ENCODE measurements at places on chromosomes 11 and 22.

- DNase-seq, result no peak
These were observed 7.2 kb downstream of the MICAL2 start for GRCh38 chr11:12117611-12118010.

DNA sequence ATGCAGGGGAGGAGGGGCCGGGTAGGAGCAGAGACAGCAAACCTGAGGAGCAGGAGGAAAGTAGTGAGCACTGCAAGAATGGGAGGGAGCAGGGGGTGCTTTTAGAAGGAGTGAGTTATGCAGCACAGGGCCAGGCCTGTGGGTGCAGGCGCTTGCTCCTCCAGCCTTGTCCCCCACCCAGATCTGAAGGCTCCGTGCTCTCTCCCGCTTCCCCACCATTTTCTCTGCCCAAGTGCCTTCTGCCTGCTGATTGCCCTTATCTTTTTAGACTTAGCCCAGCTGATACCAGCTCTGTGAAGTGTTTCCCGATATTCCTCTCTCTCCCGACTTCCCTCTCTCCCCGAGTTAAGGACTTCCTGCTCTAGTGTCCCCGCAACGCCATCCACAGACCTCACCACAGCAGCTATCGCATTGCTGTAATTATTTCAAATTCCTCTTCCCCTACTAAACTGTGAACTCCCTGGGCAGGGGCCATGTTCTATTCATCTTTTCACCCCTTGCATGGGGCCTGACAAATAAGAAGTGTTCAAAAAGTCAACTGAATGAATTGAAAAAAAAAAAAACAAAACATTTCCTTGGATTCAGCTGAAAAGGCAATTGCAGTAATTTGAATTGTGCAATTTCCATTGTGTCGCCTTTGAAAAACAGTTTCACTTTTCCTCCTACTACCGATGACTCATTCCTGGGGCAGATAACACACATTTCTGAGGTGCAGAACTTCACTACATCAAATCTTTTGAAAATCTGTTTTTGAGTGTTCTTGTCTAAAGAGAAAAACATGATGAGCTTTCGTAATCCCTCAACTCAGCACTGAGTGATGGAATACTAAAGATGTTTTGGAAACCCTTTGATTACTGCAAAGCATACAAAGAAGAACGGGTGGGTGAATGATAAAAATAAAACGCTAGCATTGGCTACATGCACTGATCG lies 69.7 kb upstream of the BMAL1 start:
- peak; percentile 81 for DNase-seq

DNA sequence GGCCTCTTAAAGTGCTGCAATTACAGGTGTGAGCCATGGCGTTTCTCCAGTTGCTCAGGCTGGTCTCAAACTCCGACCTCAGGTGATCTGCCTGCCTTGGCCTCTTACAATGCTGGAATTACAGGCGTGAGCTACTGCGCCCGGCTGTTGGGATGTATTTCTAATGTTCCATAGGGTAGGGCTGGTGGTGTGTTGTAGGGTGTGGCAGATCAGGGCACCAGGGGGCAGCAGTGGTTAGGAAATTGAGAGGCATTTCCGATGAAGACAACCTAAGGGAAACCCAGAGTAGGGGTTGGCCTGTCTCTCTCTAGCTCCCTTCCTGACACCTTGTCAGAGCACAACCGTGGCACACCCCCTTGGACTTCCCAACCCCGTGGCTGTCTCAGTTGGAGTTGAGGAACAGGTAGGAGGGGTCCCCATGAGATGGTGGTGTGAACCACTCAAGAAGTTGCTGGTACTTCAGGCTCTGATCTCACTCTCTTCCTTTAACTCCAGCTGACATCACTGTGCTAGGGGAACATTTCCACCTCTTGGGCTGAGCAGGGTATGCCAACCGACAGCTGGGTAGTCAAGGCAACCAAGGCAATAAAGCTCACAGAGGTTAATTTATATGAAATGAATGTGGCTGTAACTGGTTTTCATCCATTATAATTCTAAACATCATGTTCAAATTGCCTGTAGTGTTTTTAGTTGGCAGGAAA lies 33.0 kb downstream of the YWHAH start:
- DNase-seq, result peak; percentile 77

DNA sequence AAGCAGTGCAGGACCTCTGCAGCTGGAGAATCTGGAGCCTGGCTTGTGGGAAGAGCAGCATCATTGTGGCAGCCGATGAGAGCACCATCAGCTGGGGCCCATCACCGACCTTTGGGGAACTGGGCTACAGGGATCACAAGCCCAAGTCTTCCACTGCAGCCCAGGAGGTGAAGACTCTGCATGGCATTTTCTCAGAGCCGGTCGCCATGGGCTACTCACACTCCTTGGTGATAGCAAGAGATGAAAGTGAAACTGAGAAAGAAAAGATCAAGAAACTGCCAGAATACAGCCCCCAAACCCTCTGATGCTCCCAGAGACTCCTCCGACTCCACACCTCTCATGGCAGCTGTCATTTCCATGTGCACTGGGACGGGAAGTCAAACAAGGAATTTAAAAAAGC lies 35.6 kb downstream of the ASRGL1 start:
- DNase-seq, result no peak

DNA sequence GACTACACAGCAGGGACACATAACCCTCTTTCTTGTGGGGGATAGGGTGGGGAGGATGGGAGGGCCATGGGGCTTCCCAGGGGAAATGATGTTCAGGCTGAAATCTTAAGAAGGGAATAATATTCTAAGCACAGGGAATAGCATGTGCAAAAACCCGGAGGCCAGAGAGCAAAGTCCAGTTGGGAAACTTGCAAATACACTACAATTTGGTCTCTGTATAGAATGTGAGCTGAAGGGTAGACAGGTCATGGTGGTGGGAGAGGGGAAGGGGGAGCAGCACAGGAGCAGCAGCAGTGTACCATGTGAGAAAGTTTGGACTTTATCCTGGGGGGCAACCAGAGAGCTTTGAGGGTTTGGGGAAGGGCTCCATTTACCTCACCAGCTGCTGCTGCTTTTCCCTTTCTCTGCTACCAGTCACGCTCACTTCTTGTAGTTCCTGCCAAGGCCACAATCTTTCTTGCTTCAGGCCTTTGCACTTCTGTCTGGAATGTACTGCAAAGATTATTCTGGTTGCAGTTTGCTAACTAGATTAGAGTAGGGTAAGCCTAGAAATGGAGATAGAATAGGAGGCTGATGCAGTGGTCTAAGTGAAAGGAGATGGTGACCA lies 43.0 kb downstream of the KREMEN1 start:
- no peak for DNase-seq

DNA sequence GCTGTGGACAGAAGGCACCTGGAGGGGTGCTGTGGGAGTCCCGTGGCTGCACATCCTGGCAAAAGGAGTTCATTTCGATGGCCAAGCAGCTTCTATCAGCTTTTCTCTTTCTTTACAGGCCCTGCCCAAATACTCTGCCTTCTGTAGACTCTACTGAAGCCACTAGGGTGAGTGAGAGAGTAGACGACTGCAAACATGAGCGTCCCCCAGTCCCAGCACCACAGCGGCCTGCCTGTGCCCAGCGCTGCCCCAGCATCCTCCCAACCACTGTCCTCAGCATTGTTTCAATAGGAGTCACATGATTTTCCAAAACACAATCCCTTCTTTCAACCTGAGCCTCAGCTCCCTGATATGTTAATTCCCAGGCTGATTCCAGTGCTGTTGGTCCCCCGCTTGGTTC lies 110.0 kb downstream of the KIRREL3 start:
- no peak for DNase-seq

DNA sequence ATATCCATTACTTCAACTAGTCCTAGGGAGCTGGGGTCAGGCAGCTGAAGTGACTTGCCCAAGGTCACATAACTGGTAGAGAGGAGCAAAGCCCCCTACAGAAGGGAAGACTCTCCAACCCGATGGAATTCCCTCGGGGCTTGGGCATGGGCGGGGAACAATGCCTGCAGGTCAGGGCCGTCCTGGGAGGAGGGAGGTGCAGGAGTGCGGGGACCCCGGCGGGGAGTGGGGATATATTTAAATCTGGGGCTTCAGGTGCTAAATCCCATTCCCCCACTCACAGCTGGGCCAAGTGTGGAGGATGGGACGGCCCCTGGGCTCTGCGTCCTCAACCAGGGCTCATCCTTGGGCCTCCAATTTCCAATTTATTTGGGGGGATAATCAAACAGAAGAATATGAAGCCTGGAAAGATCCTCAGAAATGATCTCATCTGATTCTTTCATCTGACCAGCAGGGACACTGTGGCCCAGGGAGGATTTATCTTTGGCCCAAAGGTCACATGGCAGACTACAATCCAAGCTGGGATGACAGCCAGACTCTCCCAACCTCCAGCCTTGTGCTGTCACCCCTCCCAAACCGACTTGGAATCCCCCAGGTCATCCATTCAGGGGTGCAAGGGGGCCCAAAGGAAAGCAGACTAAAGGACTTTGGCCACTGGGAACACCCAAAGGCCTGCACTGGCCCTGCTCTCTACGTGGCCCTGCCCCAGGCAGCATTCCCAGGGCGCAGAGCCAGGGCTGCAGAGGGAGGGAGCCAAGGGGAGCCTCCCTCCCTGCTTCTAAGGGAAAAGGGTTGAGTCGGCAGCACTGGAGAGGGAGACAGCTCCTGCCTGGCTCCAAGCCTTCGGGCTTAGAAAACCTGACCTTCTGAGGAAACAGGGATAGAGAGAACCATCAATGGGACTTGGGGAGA lies 8.7 kb upstream of the C1QTNF6 start:
- DNase-seq, result no peak

DNA sequence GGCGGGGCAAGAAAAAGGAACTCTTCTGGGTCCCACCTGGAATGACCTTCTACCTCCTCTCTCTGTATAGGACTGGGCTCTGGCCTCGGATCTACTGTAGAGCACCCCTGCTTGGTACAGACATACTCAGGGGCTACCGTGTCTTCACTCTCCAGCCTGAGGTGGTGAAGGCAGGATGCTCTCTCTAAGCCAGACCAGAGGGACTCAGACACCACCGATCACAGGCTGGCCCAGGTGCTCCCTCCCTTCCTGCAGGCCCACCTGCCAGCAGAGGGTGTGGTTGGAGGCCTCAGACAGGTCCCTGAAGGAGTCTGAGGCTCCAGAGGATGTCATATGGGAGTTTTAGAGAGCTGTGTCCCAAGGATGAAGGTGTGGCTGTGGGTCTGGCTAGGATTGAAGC lies 4.1 kb downstream of the NHERF4 start:
- no peak for DNase-seq

- DNase-seq, result peak; percentile 82
These were observed 33.9 kb downstream of the PRDM11 start for GRCh38 chr11:45180179-45180847.

DNA sequence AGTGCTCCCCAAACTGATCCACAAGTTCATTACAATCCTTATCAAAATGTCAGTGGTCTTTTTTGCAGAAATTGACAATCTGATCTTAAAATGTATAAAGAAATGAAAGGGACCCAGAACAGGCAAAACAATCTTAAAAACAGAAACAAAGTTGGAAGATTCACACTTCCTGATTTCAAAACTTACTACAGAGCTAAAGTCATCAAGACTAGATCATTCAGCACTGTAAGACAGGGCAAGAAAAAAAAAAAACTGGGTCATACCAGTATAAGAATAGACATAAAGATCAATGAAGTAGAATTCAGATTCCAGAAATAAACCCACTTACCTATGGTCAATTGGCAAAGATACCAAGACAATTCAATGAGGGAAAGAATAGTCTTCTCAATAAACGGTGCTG lies 4.5 kb upstream of the STK33 start:
- DNase-seq, result no peak

- DNase-seq, result no peak
These were observed 10.6 kb upstream of the RRAS2 start for GRCh38 chr11:14369598-14369997.

- DNase-seq, result peak; percentile 66
These were observed 33.3 kb upstream of the NNMT start for GRCh38 chr11:114262681-114263512.

- no peak for DNase-seq
These were observed 20.1 kb upstream of the MRGPRX2 start for GRCh38 chr11:19080579-19080993.

GRCh38 chr11:126007238-126007637 lies 55.4 kb downstream of the CDON start:
- DNase-seq, result no peak

- no peak for DNase-seq
These were observed 71.5 kb upstream of the RAB38 start for GRCh38 chr11:88246696-88247095.

DNA sequence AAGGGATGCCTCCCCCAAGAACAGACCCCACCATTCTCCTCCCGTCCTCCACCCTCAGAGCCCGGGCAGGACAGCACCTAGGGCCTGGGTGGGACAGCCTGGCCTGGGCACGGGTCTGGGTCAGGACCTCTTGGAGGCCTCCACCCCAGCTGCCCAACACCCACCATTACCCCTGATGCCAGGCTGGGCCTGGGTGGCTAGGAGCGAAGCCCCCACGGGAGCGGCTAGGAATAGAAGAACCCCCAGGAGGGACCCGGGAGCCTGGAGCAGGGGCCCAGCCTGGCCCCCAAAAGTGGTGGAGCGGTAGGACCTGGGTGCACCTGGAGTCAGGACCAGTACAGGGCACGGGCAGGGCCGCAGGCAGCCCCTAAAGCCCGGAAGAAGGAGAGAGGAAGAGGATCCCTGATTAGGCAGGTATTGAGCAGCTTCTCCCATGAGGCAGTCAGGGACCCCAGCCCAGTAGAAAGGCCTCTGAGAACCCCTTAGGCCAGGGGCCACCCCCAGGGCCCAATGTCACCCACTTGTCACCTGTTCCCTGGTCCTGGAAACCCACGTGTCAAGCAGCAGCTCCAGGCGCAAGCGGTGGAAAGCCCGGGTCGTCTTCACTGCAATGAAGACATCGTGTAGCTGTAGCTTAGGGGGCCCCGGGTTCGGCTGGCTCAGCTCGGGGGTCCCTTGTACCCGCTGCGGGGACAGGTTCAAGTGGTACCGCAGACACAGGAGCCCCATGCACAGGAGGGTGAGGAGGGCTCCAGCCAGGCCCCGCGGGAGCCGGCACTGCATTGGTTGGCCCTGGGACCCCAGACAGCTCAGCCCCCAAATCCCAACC lies 575 bp downstream of the MFNG start:
- no peak for DNase-seq

DNA sequence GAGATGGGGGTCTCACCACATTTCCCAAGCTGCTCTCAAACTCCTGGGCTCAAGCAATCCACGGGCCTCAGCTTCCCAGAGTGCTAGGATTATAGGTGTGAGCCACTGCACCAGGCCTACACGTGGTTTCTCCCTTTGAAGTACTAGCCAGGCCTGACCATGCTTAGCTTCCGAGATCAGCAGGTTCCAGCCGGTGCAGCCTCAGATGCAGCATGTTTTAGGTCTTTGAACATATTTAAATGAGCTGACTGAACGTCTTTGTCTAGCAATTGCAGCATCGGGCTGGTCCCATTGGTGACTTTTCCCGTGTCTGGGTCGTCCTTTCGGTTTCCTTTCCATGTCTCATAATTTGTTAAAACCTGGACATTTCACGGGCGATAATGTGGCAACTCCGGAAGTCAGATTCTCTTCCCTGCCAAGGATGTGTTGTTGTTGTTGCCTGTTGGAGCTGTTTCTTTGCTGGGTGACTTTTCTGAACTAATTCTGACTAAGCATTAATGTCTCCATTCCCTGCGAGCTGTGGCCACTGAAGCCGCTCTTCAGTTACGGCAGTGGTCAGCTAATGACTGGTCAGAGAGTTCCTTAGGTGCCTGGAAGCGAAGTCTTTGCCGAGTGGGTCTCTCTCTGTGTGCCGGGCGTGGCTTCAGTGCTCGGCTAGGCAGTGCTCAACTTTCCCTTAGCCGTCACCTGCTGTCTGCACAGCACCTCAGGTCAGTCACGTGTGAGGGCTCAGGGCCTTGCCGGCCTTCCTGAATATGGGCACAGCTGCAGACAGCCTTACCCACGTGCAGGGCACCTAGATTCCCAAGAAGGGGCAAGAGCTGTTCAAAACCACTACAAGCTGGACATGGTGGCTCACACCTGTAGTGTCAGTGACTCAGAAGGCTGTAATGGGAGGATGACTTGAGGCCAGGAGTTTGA lies 3.8 kb upstream of the CYP2D6 start:
- no peak for DNase-seq

- DNase-seq, result no peak
These were observed 8.5 kb upstream of the NAALADL1 start for GRCh38 chr11:65066805-65067291.

Measured in NB4 (cell line).